ENCODE measurements at places on chromosomes 7 and 10.

GRCh38 chr7:74443543-74444247, 10.0 kb upstream of the GTF2IRD1 start:
- DNase-seq: no peak

DNA sequence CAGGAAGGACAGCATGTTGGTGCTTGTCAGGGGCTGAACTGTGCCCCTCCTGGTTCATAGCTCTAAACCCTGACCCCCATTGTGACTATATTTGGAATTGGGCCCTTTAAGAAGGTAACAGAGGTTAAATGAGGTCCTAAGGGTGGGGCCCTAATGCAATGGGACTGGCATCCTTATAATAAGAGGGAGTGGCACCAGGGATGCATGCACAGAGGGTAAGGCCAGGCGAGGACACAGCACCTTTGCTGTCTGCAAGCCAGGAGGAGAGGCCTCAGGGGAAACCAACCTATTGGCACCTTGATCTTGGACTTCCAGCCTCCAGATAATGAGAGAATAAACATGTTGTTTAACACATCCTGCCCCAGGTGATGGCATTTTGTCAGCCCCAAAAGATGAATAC, 61.3 kb upstream of the EBF3 start:
- no peak for DNase-seq

DNA sequence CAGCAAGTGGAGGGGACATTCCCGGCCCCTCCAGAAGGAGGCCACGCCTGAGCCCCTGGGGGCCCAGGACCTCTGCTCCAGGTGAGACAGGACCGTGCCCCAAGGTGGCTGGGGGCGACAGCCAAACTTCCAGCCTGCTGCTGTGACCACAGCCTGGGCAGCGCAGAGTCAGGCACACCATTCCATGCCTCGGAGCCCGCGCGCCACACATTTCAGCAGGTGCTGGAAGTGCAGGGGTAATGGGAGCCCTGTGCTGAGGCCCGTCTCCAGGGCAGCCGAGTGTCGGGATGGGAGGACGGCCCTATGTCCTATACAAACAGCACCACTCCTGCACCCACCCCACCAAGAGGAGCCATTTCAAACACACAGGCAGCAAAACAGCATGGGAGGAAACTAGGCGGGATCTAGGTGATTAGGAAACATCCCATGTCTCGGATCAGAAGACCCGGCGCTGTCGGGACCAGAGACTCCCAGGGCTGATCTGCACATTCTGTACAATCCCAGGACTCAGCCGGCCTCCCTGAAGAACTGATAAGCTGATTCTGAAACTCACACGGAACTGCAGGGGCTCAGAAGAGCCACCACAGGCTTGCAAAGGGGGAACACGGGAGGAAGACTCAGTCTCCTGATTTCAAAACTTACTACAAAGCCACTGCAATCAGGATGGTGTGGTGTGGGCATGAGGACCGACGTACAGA, 272.3 kb downstream of the ELFN1 start:
- no peak for DNase-seq

- DNase-seq: no peak
Observed at GRCh38 chr7:85669225-85669624, 482.4 kb upstream of the SEMA3D start.

DNA sequence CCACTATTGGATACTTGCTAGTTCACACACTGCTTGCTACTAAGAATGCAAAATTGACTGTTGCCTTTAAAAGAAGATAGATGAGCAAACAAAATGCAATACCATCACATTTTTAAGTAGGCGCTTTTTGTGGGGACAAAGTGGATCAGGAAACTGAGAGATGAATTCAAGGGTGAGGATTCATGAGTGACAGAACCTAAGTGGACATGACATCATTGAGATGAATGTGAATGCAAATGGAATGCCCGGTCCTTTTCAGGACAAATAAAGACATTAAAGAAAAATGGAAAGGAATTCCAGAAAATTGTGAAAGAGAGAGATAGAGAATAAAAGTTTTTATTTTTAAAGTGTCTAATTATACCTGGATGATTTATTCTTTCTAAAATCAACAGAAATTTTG, 106.3 kb upstream of the AKR1E2 start:
- DNase-seq: no peak

- peak; percentile 32 for DNase-seq
Observed at GRCh38 chr7:137882261-137882668, 35.5 kb upstream of the DGKI start.

- no peak for DNase-seq
Observed at GRCh38 chr7:47401611-47402570, 180.0 kb downstream of the TNS3 start.

DNA sequence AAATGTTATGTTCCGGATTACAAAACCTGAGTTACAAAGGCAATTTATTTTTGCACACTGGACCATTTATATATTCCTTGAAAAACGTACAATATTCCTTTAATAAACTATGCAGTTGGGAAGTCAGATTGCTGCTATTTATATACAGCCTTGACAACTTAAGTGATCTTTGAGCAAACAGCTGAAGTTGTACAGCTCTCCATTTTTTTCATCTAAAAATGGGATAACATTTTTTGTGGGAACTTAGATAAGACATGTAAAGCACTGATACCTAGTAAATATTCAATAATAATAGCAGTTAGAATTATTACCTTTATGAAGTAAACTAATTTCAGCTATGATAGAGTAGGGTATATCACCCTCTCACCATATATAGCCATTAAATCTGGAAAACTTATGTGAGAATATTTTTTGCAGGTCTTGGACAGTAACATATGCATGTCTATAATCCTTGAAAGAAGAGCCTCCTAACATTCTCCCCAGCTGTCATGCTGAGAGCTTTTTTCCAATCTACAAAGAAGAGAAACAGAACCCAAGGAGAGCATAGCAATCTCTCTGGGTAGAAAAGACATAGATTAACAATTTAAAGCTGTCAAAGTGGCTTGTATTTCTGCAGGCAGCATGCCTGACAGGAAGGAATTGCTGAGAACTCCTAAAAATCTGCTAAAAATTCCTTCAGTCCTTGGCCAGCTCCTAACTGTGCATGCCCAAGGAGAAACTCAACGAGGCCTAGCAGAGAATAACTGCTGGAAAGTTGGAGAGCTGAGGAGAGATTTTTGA, 326.0 kb downstream of the CRPPA start:
- DNase-seq: no peak

DNA sequence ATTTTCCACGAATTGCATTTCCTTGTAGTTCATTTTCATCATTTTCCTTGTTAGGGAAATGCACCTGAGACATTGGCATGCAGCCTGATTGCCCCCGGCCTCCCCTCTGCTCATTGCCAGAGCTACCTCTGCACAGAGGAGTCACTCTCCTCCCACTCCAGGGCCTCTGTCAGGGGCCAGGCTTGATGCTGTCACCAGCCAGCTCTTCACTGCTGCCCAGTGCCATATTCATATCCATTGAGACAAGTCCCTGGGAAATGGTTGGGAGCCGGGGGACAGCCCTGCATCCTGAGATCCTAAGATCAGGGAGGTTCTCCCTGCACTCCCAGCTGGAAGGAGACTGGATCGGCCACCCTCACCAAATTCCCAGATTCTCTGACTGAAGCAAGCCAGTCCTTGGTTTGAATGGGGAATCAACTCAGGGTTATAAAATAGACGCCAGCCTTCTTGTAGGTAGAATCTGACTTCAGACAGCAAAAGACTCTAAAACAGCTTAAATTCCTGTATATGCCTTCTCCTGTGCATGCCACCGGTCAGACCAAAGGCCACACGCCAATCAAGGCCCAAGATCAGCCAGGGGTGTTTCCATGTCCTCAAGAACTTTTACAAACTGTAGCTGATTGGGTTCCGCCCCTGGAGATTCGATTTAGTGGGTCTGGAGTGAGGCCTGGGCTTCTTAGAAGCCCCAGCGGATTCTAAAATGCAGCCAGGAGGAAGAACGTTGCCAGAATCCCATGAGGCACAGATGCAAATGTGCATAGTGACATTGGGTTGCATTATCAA, 86.5 kb downstream of the PARP12 start:
- no peak for DNase-seq

DNA sequence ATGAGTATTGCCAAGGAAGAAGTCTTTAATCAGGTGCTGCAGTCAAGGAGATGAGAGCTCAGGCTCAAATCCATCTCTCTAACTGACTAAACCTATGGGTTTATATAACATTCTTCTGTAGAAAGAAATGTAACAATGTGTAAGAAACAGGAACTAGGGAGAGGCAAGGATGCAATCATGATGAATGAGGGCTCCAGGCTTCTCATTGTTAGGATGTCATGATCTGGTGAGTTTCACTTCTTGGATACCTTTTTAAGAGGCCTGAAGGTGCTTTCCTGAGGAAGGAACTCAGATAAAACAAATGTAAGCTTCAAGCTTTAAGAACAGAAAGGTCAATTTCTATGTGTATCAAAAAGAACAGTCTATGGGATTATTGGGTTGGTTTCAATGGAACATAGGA, 30.8 kb upstream of the SCIN start:
- no peak for DNase-seq

GRCh38 chr7:88509341-88509740, 202.6 kb upstream of the STEAP4 start:
- DNase-seq: no peak

- DNase-seq: no peak
Observed at GRCh38 chr7:115869801-115870200, 160.8 kb downstream of the TFEC start.

GRCh38 chr10:111233439-111233838, 156.6 kb downstream of the ADRA2A start:
- DNase-seq: no peak

DNA sequence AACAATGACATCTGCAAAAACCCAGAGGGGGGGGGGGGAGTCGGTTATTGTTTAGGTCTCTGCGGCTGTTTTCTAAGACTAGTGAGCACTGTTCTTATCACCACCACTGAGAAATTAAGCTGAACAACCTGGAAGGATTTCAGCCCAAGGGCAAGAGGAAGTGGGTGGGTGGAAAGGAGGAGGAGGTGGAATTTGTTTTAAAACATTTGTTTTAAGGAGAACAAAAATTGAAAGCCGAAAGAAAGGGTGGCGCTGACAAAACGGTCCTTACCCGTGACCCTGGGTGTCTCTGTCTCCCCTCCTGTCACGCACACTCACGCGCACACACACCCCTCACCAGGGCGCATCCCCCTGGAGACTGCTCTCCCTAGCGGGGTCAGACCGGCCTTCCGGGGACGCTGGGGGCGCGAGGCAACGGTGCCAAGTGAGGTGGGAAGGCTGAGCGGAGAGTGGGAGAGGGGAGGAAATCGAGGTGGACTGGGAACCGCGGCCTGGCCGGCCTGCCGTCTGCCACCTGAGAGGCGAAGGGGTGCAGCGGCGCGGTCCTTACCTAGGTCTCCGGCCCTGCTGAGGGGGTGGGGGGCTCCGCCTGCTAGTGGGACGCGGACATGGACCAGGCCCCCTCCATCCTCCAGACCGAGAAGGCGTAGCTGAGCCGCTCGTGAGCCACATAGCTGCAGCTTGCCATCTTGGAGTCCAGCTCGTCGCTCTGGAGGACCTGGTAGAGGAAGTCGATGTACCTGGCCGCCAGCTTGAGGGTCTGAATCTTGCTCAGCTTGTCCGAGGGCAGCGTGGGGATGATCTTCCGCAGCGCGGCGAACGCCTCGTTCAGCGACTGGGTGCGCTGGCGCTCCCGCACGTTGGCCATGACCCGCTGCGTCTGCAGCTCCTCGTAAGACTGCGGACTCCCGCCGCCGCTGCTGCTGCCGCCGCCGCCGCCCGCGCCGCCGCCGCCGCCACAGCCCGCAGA, 1.0 kb downstream of the TWIST1 start:
- no peak for DNase-seq

DNA sequence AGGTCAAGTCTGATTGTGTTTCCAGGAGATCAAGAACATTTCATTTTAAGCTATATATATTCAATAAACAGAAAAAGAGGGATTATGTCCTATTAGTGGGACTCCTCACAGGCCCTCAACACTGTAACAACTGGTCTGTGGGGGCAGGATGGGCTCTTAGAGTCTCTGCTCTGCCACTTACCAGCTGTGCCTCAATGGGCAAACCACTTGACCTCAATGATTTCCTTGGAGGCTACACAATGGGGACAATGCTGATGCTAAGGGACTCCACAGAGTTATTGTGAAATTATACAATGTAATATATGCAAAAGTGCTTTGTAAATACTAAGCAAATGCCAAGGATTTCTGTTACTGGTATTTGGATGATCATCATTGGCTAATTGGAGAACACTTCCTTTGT, 33.2 kb upstream of the MXI1 start:
- DNase-seq: no peak

DNA sequence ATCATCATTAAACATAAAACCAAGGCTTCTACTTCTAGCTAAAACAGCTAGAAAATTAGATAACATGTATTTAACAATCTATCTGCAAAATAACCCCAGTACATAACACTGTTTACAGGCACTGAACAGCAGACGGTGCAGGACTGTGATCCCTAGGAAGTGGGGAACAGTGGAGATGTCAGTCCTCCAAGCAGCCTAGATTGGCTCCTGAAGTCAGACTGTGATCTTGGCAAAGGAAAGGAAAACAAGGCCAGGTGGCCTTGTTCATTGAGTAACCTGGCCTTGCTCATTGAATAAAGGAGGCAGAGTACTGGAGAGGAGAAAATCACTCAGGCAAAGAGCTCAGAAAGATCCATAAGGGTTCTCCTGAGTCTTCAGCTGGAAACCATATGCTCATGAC, 77.7 kb upstream of the DIP2C start:
- DNase-seq: no peak

- no peak for DNase-seq
Observed at GRCh38 chr10:33734393-33735155, 400.1 kb upstream of the NRP1 start.

GRCh38 chr10:47401874-47402640, 18.0 kb upstream of the ZNF488 start:
- DNase-seq: no peak

- DNase-seq: no peak
Observed at GRCh38 chr7:9958486-9958885, 1015.2 kb upstream of the PHF14 start.

- no peak for DNase-seq
Observed at GRCh38 chr7:12851142-12851541, 163.7 kb downstream of the ARL4A start.

DNA sequence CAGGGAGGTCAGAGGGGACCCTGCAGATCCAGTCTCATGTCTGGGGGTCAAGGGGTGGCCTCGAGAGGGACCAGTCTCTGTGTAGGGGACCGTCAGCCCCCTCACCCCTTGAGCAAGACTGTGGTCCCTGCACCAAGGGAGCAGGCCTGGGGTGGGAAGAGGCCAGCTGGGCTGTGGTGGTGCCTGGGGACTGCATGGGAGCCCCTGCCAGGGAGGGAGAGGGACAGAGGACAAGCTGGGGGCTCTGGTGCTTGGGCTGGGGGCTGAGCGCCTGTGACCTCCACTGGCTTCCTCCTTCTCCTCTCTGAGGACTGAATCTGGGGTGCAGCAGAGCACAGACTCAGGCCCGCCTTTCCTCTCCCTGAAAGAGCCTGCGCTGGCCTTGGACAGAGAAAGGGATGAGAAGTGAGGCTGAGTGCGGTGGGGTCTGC, 771 bp upstream of the PILRB start:
- no peak for DNase-seq

- no peak for DNase-seq
Observed at GRCh38 chr10:114577133-114577532, 80.9 kb downstream of the ABLIM1 start.
